ENCODE measurements at places on chromosomes 2 and 18. TPM values are rescaled to one million over a fixed set of nuclear protein-coding genes. Genes with fewer than 3 reads are reported as not detected.

Gene MAL
- 4.4 TPM for total RNA-seq

Gene PSTPIP2
- total RNA-seq = 1.8 TPM

Gene NEU2
- not detected for total RNA-seq

Gene ZC3H6
- total RNA-seq = 23.5 TPM

Gene NHEJ1
- total RNA-seq = 6.4 TPM

Gene ALPI
- total RNA-seq = not detected

Gene LYG2
- total RNA-seq = not detected

Gene SGPP2
- total RNA-seq = 2.3 TPM

Gene CHRNG
- total RNA-seq = not detected

Gene CRYBA2
- total RNA-seq = not detected

Gene CDK15
- total RNA-seq = 0.16 TPM

Gene PLCD4
- total RNA-seq = 0.99 TPM

Gene CCDC141
- 208 TPM for total RNA-seq

Gene SKOR2
- total RNA-seq = not detected

Gene SEMA4F
- total RNA-seq = 2.9 TPM

Gene ABCG8
- not detected for total RNA-seq

Gene ERBB4
- 8.3 TPM for total RNA-seq

Gene LONRF2
- 19.0 TPM for total RNA-seq

Gene IL36A
- total RNA-seq = not detected

Gene APCDD1
- 38.0 TPM for total RNA-seq

Gene CTDP1
- total RNA-seq = 7.5 TPM

Gene ARHGEF4
- total RNA-seq = 5.3 TPM

Gene ITPRIPL1
- 0.47 TPM for total RNA-seq

Gene REG3G
- total RNA-seq = not detected

Gene TIA1
- total RNA-seq = 45.1 TPM

Gene DHRS9
- 7.3 TPM for total RNA-seq

Gene POTEI
- total RNA-seq = not detected

Gene SPP2
- total RNA-seq = not detected

Gene LPIN2
- 8.2 TPM for total RNA-seq

Gene B4GALT6
- 5.3 TPM for total RNA-seq

Gene KCNG2
- total RNA-seq = not detected

Gene RAB10
- total RNA-seq = 86.1 TPM

Gene ZC3H8
- total RNA-seq = 15.2 TPM

Gene WDPCP
- total RNA-seq = 18.8 TPM

Gene TEKT4
- not detected for total RNA-seq

Gene TLX2
- not detected for total RNA-seq

Gene DPP4
- 4.4 TPM for total RNA-seq

Gene IL18R1
- 1.8 TPM for total RNA-seq

Gene ARHGEF33
- total RNA-seq = 0.14 TPM

Gene IL1RL1
- total RNA-seq = 1.1 TPM

Gene RPRM
- total RNA-seq = not detected

Gene TNFRSF11A
- total RNA-seq = 1.6 TPM

Gene LYG1
- total RNA-seq = 0.58 TPM

Gene SAG
- not detected for total RNA-seq

Gene RAPGEF4
- 3.7 TPM for total RNA-seq

Gene MOGAT1
- 0.44 TPM for total RNA-seq

Gene MROH2A
- not detected for total RNA-seq

Gene EML4
- 4.3 TPM for total RNA-seq

Gene POTEJ
- total RNA-seq = not detected

Gene INHBB
- 3.2 TPM for total RNA-seq

Gene ERMN
- not detected for total RNA-seq

Gene SERPINB10
- not detected for total RNA-seq
